Activated CD8-positive, alpha-beta memory T cell treated with anti-CD3 and anti-CD28 coated beads for 48 hours (primary cell): ENCODE measurements at places on chromosomes 2 and 18.

GRCh38 chr2:104825124-104825865 lies 28.6 kb upstream of the POU3F3 start:
- DNase-seq, result no peak

DNA sequence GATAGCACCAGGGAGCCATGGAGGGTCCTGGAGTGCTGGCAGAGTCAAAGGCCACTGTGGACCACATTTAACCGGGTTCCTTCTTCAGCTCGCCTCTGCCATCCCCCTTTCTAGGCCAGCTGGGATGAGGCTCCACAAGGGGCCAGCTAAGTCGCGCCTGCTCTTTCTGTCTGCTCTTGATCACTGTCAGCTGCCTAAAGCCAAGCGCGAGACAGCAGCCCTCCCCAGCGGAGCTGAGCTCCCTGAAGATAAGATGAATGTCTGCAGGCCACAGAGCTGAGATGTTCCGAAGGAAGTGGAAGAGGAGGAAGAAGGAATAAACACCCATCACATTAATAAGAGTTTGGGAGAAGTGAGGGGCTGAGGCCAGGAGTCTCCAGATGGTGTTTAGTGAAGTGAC lies 99.6 kb downstream of the CELF4 start:
- DNase-seq, result no peak

DNA sequence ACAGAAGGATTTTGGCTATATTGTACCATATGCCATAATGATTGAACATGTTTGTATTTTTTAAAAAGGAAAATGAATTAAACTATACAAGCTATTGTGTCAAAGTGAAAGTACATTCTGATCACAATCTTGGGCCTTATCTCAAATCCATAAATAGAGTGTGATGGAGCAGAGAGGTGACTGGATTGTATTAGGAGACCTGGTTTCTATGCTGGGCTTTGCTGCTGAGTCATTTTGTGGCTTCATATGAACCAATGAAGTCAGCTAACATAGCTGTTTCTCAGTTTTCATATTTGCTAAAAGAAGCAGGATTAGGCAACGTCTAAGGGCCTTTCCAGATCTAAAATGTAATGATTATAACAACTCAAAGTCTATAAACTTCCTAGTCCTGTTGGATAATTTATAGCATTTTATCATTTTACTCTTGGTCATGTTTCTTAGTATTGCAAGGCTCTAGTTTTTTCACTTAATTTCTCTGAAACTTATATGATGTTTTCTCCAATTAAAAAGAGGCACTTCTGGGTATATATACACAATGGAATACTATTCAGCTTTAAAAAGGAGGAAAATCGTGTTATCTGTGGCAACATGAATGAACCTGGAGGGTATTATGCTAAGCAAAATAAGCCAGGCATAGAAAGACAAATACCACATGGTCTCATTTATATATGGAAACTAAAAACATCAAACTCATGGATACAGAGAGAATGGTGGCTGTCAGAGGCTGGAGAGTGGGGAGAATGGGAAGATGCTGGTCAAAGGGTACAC lies 112.3 kb downstream of the MEP1B start:
- no peak for DNase-seq

GRCh38 chr18:77106331-77106730 lies 26.3 kb downstream of the MBP start:
- no peak for DNase-seq

- DNase-seq, result no peak
Measured at GRCh38 chr18:8461544-8461943, 147.7 kb upstream of the RAB12 start.

DNA sequence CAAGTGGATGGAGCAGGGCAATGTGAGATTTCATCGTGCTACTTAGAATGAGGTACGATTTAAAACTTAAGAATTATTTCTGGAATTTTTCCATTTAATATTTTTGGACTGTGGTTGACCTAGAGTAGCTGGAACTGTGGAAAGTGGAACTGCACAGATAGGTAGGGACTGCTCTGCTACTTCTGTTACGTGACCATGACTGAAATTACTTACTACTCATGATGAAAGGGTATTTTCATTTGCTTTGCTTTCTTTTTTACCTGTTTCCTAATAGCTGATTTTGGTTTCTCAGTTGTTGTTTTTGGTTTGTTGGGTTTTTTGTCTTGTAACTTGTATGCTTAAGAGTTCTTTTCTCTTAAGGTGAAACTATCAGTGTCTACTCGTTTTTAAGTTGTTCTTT lies 11.4 kb downstream of the UBE2E3 start:
- no peak for DNase-seq

DNA sequence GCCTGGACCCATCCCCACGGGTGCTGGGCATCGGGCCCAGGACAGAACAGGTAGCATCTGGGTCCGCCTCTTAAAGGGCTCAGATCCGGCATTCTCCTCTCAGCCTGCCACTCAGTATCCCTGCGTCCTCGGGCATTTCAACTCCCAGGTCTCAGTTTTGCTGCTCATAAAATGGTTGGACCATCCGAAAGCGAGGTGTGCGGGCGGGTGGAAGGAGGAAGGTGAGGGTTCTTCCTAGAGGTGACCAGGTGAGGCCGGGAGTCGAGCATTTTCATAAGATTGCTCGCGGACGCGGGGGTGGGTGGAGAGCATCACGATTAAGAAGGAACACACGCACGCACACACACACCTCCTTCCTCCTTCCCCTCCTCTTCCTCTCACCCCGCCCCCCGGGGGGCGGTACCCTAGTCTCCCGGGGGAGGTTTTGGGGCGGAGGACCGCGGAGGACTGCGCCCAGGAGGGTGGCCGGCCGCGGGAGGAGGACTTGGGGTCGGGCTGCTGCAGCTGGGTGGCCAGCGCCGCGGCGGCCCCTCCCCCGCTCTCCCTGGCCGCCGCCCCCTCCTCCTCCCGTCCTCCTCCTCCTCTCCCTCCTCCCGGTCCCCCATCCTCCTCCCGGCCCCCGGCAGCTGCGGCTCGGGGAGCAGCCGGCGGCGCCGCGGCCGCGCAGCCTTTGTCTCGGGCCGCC lies 97.9 kb upstream of the GPR45 start:
- DNase-seq, result no peak

DNA sequence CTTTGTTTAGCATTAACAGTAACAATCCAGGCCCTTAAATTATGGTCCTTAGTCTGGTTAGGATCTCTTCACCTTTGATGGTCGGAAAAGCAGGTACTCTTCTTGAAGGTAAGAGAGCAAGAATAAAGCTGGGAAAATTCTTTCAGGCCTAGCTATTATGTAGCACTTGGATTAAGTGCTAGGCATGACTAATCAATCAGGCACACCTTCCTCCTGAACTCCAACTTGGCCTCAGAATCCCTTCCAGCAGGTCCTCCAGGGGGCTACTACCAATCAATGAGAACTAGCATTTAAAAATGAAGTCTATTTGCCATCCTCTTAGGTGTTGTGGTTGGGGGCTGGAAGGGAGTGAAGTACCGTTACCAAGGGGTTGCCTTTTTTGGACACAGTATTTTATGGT lies 3.7 kb downstream of the SMYD1 start:
- no peak for DNase-seq

DNA sequence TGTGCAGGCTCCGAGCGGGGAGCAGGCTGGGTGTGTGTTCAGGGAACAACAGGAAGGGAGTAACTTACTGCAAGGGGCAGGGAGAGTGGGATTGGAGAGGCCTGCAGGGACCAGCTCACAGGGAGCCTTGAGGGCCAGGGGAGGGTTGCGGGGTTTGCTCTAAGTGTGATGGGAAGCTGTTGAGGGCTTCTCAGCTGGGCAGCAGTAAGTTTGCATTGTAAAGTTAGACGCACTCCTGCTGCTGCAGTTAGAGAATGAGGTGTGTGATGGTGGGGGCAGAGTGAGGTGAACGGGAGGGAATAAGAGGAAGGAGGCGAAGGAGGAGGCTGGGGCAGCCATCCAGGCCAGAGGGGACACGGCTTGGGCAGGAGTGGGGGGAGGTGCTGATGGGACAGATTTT lies 53.4 kb downstream of the BOLA3 start:
- no peak for DNase-seq

DNA sequence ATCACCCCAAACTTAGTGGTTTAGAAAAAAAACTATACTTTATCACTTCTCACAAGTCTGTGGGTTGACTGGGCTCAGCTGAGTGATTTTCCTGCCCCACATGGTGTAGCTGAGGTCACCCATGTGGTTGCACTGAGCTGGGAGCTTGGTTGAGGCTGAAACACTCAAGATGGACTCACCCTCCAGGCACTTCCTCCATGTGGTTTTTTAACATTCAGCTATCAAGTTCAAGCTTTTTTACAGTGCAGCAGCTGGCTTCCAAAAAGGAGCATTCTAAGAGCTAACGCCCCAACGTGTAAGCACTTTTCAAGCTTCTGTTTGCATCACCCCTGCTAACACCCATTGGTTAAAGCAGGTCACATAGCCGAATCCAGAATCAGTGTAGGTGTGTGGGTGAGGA lies 105.9 kb upstream of the CREB1 start:
- DNase-seq, result peak; percentile 32

- DNase-seq, result no peak
Measured at GRCh38 chr18:22186484-22186971, 17.1 kb downstream of the GATA6 start.

GRCh38 chr18:42113529-42114191 lies 158.6 kb downstream of the PIK3C3 start:
- no peak for DNase-seq

GRCh38 chr2:12861344-12861930 lies 144.7 kb downstream of the TRIB2 start:
- no peak for DNase-seq

GRCh38 chr2:124572934-124573634 lies 548.0 kb downstream of the CNTNAP5 start:
- no peak for DNase-seq

DNA sequence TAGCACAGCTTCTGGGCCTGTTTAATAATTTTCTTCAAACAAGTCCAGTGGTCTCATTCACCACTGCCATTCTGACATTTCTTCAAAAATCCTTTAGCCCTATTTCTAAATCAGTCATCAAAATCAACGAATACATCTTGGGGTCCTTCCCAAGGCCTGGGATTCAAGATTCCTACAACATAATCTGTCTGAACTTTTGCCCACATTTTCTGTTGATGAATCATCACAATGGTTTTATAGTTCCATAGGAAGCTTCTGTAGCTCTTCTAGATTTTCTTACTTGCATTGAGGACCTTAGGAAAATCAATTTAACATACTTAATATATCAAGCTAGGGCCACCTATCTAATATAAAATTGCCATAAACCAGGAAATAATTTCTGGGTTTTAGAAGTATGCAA lies 811.8 kb upstream of the ACVR2A start:
- no peak for DNase-seq

DNA sequence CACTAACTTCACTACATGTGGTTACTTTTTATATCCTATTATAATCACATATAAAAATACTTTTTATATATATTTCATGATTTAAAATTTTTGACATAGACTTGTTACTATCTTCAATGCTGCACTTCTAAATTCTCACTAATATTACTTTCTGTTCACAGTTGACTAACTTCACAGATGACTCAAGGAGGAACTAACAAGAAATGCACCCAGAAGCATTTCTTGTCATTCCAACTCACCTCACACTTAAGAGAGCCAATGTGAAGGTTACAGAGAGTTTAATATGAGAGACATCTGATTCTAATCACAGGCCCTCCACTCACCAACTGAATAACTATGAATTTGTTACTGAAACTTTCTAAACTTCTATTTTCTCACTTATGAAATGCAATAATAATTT lies 399.8 kb upstream of the SLC8A1 start:
- DNase-seq, result no peak

DNA sequence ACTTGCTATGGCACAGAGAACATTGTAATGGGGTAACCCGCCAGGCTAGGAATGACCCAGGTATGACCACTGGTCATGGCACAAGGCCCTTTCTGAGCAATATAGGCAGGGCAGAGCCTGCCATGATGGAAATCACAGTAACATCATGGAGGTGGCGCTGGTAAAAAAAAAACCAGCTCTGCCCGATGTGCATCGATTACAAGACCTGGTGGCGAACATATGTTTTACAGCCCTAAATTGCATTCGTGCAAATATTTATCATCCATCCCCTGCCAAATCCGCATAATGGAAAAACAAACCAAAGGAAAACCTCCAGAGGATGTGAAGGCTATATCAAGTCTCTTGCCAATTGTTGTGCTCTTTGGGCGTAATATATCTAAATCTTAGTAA lies 60.6 kb downstream of the SEMA4F start:
- DNase-seq, result no peak

GRCh38 chr2:150261691-150262090 lies 225.8 kb downstream of the RND3 start:
- no peak for DNase-seq

DNA sequence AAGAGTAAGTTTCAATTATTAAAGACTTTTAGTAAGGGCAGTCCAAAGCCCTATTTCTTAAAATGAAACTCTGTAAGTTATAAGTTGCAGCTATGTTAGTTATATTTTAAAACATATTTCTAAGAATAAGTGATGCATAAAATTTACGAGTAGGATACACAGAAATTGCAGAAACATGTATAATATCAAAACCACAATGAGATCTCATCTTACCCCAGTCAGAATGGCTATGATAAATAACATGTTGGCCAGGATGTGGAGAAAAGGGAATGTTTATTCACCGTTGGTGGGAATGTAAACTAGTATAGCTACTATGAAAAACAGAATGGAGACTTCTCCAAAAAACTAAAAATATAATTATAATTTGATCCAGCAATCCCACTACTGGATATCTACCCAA lies 201.2 kb downstream of the CBLN2 start:
- no peak for DNase-seq

DNA sequence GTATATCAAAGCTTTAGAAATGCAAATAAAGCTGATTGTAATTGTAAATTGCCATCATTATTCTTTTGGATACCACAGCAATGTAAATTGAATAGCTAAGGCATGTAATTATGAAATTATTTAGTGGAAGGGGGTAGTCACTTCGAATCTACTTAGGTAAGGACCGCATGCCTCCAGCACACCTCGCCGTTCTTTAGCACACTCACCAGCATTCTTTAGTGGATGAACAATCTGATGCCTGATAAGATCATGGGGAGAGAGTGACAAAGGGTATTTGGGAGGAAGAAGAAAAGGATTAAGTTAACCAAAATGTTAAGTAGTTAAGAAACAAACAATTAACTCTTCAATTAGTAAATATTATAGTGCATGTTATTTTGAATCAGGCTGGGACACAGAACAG lies 46.4 kb upstream of the DSC1 start:
- DNase-seq, result no peak

DNA sequence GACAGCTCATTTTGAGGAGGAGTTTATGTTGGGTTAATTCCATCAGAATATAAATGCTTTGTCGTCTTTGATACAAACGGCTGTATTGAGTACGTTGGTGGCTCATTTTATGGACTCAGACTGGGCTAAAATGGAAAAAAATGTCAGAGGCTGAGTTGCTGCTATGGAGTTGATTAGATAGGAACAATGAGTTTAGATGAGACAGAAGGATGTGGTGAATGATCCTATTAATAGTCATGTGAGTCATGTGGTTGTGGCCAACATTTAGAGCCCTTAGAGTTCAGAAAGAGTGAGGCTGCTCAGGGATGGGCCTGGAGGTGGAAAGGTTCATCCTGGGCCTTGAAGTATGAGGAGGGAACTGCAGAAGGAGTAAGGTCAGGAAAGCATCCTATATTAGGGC lies 434.2 kb downstream of the MEIS1 start:
- no peak for DNase-seq
